CMK (cell line): ENCODE measurements at places on chromosomes 12 and 14.
A peak's percentile ranks its signal among the peaks of the same experiment; 100 is the strongest.

DNA sequence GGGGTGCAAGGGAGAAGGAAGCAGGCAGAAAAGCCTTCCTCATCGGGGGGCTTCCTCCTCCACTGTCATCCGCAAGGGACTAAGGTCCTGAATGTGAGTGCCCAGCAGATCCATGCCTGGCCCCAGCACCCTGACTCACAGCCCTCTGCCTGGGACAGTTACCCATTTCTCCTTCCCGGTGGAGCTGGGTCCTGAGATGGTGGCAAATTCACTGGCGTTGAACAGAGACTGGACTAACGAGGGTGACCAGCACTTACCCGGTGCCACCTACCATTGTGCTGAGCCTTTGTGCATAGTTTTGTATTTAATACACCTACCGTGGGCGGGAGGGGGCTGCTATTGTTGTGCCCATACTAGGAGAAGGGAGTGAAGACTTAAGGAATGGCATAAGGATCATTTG, 30.9 kb upstream of the PLEKHG6 start:
- no peak for DNase-seq

- peak; percentile 33 for DNase-seq
These were observed 668 bp downstream of the TRIP11 start for GRCh38 chr14:92039063-92039718.

DNA sequence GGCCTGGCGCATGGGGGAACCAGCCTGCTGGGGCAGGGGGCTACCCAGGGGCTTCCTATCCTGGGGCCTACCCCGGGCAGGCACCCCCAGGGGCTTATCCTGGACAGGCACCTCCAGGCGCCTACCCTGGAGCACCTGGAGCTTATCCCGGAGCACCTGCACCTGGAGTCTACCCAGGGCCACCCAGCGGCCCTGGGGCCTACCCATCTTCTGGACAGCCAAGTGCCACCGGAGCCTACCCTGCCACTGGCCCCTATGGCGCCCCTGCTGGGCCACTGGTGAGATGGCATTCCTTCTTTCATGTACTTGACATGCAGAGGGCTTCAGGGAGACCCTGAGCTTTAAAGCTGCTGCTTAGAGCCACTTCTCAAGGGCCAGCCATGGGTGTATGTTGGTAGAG, 9.0 kb downstream of the LGALS3 start:
- DNase-seq = no peak

DNA sequence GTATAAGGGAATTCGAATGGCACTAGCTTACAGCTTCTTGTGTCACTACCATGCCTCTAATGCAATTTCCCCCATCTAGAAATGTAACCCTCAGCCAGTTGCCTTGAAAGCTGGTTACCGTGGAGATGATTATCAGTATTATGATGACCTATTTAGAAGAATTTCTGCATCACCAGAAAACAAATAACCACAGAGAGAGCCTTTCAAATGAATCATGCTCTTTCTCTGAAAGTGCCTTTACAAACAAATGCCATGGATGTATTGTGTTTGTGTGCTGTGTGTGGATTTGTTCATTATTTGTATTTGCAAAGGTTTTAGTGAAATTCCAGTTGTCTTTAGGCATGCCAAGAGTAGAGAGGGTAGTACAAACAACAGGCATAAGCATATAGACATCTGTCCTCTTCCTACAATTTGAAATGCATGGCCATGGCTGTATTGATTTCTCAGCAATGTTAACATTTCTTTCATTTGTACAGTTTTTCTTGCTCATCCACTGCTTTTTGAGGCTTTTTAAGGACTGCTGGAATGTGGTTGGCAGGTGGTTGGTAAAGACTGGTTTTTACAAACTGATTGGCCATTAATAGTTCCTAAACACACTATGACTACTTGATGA, 266.5 kb downstream of the PAWR start:
- DNase-seq = no peak

DNA sequence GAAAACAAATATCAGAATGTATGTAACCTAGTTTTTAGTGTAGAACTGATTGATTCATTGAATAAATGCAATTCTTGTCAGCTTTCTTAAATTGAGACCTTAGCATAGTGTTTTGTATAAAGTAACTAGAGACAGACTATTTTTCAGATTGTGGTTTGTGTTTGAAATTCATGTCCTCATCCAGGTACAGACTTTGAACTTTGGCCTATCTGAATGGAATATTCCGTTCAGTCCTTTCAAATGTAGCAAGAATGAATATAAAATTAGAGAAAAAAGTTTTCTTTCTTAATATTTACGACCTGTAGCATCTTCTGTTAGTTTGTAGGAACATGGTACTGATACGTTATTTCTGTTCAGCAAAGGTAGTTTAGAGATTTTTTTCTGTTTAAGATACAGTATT, 378.4 kb upstream of the RGS6 start:
- no peak for DNase-seq

- no peak for DNase-seq
These were observed 37.7 kb upstream of the TXNRD1 start for GRCh38 chr12:104177663-104178501.
